Stimulated activated CD8-positive, alpha-beta memory T cell treated with anti-CD3 and anti-CD28 coated beads, Interleukin-4, amount 100 ng/mL, for 1 hour (primary cell): ENCODE measurements at places on chromosomes 6 and 20.

GRCh38 chr6:153031335-153031955 is 28.9 kb upstream of the MTRF1L start:
- no peak for DNase-seq

DNA sequence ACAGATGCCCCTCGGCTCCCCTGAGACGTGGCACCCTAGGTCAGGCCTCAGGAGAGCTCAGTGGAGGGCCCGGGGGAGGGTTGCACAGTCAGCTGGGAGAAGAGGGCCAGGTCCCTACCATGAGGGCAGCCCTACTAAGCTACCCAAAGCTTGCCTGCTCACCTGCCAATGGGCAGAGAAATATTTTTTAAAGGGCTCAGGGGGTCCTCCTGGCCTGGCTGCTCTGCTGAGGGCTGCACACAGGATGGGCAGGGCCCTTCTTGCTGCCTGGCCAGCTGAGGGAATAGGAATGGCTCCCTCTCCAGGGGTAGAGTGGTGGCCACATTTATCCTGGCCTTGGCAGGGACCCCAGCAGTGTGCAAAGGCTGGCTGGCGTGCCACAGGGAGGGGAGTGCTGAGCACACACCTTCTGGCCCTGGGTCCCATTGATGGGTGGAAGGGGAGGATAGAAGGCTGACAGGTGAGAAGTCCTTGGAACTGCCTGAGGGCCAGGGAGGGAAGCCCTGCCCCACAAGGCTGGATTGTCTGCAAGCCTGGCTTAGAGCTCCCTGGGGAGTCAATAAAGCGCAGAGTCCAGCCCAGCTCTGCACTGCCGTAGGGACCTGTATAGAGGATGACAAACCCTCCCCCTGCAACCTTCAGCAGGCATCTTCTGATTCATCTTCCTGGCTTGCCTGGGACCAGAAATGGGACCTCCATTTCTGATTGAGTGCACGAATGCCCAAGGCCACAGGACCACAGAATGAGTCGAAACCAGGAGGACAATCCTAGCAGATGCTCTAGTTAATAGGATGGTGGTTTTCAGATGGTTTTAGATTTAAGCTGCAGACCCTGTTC is 62.1 kb downstream of the NOL4L start:
- DNase-seq, result no peak

DNA sequence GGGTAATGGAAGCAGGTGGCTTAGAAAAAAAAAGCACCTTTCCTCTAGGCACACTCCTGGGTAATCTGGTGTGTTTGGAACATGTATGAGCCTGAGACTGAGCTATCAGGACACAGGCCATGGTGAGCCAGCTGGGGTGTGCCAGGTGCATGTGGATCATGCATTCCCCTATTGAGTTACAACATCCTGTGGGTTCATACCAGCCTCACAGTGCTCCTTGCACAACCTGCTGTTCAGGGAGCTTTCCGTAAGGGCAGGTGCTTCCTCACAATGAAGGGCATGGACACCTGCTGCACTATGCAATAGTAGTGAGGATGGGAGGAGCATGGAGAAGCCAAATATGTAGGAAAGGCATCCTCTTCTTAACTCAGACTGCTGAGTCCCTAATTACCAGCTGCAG is 197.2 kb upstream of the SUPT3H start:
- no peak for DNase-seq

DNA sequence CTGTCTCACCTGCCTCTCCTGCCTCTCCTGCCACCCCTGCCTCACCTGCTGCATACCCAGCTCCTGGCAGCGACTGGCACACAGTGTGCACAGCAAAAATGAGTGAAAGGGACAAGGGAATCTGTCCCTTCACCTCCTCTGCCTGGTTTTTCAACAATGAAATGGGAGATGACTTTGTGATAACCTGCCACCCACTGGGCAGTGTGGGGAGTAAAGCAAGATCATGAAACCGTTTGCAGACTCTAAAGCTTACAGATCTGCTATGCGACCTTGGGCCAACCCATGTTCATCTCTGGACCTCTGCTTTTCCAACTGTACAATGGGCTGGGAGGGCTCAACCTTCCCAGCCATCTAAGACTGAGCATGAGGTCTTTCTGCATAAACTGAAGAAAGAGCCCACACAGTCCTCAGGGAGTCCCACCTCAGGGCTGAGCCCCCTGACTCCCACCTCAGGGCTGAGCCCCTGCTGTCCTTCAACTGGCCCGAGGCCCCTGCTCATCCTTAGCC is 81.1 kb downstream of the RIPOR3 start:
- no peak for DNase-seq

DNA sequence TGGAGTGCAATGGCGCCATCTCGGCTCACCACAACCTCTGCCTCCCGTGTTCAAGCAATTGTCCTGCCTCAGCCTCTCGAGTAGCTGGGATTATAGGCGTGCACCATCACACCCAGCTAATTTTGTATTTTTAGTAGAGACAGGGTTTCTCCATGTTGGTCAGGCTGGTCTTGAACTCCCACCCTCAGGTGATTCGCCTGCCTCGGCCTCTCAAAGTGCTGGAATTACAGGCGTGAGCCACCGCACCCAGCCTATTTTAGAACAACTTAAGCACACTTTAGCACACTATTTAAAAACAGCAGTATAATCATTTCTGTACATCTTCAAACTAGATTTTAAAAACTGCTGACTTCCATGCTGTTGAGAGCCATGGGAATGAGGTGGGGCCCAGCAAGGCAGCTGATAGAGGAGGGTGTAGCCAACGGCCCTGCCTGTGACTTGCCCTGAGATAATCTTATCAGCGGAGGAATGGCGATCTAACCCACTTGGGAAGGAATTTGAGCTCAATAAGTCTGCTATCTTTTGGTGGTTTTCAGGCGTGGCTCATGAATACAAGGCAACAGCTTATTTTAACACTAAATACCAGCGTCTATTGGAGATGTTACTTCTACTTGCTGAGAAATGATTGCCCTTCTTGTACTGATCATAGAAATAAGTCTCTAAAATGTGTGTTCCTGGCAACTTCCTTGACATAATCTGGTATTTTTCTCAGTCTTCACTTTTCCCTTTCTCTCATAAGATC is 12.1 kb downstream of the ZDHHC14 start:
- no peak for DNase-seq

GRCh38 chr20:52817511-52817910 is 154.6 kb upstream of the TSHZ2 start:
- DNase-seq, result no peak
